Bladder microvascular endothelial cell (primary cell): ENCODE measurements at places on chromosomes 5 and 9. TPM values are rescaled to one million over a fixed set of nuclear protein-coding genes. Genes with fewer than 3 reads are reported as not detected.

RANBP3L gene
- 0.25 TPM in 1 of 2 replicates, not detected in the other for total RNA-seq

HAVCR1 gene
- not detected in 2 replicates for total RNA-seq

PAXX gene
- 7.7 and 10.7 TPM in 2 replicates for total RNA-seq

ABO gene
- total RNA-seq, result 0.16 TPM in 1 of 2 replicates, not detected in the other

SLC6A18 gene
- total RNA-seq, result not detected in 2 replicates

PPIP5K2 gene
- total RNA-seq, result 20.6 and 59.5 TPM in 2 replicates

FBP1 gene
- 0.49 and 0.57 TPM in 2 replicates for total RNA-seq

TAF11L10 gene
- total RNA-seq, result not detected in 2 replicates

TMEM215 gene
- not detected in 2 replicates for total RNA-seq

SNCAIP gene
- total RNA-seq, result 30.0 and 75.6 TPM in 2 replicates

NR5A1 gene
- total RNA-seq, result not detected in 2 replicates

CAMK2A gene
- total RNA-seq, result not detected in 2 replicates

DMRT3 gene
- total RNA-seq, result not detected in 2 replicates

ACOT12 gene
- not detected in 2 replicates for total RNA-seq

PCDHGA5 gene
- 0.49 and 2.0 TPM in 2 replicates for total RNA-seq

LRRC70 gene
- total RNA-seq, result 24.0 and 46.3 TPM in 2 replicates

BTNL3 gene
- total RNA-seq, result not detected in 2 replicates

RBM22 gene
- total RNA-seq, result 14.2 and 27.4 TPM in 2 replicates

P4HA2 gene
- total RNA-seq, result 45.5 and 104 TPM in 2 replicates

SLC25A48 gene
- total RNA-seq, result not detected in 2 replicates

STARD4 gene
- 37.0 and 41.4 TPM in 2 replicates for total RNA-seq

COL23A1 gene
- under 0.01 and 0.06 TPM in 2 replicates for total RNA-seq

MARCOL gene
- total RNA-seq, result not detected in 2 replicates

CDH9 gene
- total RNA-seq, result not detected in 2 replicates

FOXD4L3 gene
- not detected in 2 replicates for total RNA-seq

C5orf34 gene
- total RNA-seq, result 3.9 and 4.3 TPM in 2 replicates

TTC16 gene
- total RNA-seq, result not detected in 2 replicates

IPPK gene
- total RNA-seq, result 7.4 and 32.8 TPM in 2 replicates
